T follicular helper cell (primary cell): ENCODE measurements at places on chromosomes 16 and 17.

- peak; percentile 77 for DNase-seq
These were observed 15.8 kb downstream of the SLC7A5 start for GRCh38 chr16:87853411-87854052.

- DNase-seq, result no peak
These were observed 13.5 kb downstream of the PRMT7 start for GRCh38 chr16:68324336-68324735.

GRCh38 chr16:27452569-27453493 lies 50.9 kb downstream of the IL21R start:
- DNase-seq, result no peak

DNA sequence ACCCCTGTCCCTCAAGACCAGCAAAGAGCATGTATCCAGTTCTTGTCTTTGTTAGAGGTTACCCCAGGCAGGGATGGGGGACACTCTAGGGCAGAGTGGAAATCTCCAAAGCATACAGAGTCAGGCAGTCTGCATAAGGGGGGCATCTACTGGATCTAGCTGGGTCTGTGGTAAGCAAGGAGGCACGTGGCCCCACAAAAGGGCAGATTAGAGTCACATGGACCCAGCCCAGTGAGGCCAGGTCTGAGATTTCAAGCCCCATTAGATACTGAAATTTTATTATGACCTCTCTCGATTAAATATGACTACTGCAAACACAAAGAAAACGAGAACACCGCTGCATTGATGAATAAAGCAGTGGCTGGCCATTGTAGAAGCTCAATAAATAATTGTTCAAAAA lies 1.6 kb upstream of the GPR139 start:
- DNase-seq, result no peak

- DNase-seq, result no peak
These were observed 42.8 kb upstream of the GSE1 start for GRCh38 chr16:85570213-85570734.

GRCh38 chr16:79013930-79014660 lies 586.4 kb downstream of the MAF start:
- no peak for DNase-seq

- no peak for DNase-seq
These were observed 52.0 kb downstream of the SREBF1 start for GRCh38 chr17:17784657-17785267.

DNA sequence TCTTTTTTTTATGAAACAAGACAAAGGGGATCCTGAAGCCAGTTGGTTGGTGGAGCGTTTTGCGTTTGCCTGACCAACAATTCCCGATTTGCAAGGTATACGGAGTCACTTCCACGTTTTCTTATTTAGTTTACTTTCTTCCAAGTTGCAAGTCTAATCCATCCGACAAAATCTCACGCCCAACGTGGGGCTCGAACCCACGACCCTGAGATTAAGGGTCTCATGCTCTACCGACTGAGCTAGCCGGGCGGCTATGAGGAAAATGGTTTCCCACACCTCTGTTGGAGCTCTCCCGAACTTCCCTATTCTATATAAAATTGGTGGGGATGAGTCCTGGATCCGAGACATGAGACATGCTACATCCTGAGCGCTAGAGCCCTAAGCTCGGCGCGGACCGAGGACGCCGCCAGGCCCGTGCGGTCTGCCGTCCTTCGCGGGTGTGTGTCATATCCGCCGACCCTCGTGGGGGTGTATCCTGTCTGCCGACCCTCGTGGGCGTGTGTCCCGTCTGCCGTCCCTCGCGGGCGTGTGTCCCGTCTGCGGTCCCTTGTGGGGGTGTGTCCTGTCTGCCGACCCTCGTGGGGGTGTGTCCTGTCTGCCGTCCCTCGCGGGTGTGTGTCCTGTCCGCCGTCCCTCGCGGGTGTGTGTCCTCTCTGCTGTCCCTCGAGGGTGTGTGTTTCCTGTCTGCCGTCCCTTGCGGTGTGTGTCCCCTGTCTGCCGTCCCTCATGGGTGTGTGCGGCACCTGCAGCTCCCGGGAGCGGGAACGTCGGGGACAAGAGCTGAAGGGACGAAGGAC lies 22.6 kb downstream of the ZNF213 start:
- DNase-seq, result no peak

- DNase-seq, result peak; percentile 36
These were observed at the start of gene BCKDK for GRCh38 chr16:31108035-31108793. Gene BCKDK (plus strand): TSS chr16:31108386. CDS start chr16:31109224, 838 bp downstream.

- DNase-seq, result no peak
These were observed 55.0 kb upstream of the FA2H start for GRCh38 chr16:74829637-74830036.

DNA sequence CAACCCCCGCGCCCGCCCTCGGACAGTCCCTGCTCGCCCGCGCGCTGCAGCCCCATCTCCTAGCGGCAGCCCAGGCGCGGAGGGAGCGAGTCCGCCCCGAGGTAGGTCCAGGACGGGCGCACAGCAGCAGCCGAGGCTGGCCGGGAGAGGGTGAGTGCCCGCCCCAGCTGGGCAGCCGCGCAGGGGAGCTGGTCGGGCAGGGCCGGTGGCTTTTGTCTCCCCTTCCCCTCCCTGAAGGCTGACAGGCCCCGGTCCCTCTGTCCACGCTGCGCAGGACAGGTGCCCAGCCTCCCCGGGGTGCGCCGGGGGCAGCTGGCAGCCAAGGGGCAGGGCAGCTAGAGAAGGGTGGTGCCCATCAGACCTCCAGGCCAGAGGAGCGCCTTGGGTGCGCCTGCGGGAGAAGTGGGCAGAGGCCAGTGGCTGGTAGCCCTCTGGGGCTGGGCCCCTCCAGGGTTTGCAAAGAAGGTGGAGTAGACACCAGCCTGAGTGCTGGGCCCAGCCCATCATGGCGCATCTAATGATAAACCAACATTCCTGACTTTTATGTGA lies 278 bp downstream of the ITGB4 start:
- no peak for DNase-seq

DNA sequence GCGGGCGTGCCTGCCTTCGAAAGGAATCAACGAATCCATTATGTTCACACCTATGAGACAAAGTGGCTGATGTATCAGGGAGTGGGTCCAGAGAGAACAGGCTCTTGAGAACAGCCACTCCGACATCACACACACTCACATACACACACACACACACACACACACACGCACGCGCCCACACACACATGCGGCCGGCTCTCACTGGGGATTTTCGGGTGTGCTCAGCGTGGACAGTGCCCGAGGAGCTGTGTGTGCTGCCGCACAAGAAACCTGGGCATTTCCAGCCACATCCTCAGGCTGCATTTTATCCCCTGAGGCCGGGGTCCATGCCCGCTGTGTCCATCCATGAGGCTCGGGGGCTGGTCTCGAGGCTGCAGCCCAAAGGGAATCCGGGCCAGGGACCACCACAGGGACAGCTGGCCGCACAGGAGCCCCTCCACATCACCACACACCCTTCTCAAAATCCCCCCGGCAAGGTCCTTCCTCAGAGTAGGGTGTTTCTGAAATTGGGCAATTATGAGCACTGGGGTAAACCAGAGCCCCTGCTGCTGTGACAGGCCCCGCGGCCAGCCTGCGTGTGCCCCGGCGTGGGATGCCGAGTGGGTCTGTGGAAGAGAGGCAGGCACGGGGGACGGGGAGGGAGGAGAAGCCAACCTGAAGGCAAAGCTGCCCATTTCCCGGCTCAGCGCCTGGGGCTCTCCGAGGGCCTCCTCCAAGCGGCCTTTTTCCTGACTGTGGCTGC lies 24.8 kb downstream of the MRM3 start:
- DNase-seq, result no peak

GRCh38 chr17:42010898-42011516 lies 6.2 kb downstream of the DNAJC7 start:
- DNase-seq, result no peak

GRCh38 chr16:8655184-8655717 lies 19.2 kb upstream of the ABAT start:
- no peak for DNase-seq

GRCh38 chr16:10521681-10522274 lies 58.6 kb downstream of the EMP2 start:
- peak; percentile 18 for DNase-seq

DNA sequence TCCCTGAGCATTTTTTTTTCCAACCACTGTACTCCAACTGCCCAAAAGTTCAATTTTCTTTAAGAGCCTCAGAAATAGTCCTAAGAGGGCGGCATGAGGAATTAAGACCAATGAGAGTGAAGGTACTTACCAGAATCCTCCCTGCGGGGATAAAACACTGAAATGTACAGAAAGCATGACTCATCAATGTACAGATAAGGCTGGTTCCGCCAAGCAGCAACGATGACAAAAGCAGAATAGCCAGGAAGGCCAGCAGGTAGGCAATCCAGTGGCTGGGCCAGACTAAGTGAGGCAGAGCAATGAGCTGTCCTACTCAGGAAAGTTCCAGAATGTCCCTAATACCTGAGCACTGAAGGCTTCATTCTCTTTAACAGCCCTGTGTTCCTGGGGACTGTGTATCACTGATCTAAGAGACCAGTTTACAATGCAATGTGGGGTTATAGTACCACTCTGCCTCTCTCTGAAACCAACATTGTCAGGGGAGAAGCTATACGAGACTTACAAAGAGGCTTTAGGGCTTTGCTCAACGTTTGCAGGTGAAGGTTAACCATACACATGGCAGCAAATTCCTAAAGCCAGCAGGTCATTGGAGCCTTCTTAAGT lies 11.0 kb upstream of the GPR139 start:
- DNase-seq, result no peak

GRCh38 chr16:30896261-30896888 lies at the start of gene CTF1:
Gene CTF1 (plus strand): TSS chr16:30896614. CDS start chr16:30896644, 30 bp downstream.
- DNase-seq, result no peak

DNA sequence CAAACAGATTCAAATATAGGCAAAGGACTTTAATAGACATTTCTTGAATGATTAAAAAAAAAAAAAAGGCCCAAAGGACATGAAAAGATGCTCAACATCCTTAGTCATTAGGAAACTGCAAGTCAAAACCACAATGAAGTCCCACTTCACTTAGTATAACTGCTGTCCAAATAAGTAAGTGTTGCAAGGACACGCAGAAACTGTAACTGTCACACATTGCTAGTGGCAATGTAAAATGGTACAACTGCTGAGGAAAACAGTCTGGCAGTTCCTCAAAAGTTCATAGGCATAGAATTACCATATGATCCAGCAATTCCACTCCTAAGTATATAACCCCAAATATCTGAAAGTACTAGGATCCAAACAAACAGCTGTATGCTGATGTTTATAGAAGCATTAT lies 112.7 kb downstream of the BRIP1 start:
- DNase-seq, result no peak

- no peak for DNase-seq
These were observed 9.9 kb downstream of the LRRC3C start for GRCh38 chr17:39937447-39937846.

- DNase-seq, result no peak
These were observed 7.5 kb upstream of the KCNJ12 start for GRCh38 chr17:21368545-21369246.

- no peak for DNase-seq
These were observed 5.5 kb downstream of the PPP1R9B start for GRCh38 chr17:50144845-50145531.

DNA sequence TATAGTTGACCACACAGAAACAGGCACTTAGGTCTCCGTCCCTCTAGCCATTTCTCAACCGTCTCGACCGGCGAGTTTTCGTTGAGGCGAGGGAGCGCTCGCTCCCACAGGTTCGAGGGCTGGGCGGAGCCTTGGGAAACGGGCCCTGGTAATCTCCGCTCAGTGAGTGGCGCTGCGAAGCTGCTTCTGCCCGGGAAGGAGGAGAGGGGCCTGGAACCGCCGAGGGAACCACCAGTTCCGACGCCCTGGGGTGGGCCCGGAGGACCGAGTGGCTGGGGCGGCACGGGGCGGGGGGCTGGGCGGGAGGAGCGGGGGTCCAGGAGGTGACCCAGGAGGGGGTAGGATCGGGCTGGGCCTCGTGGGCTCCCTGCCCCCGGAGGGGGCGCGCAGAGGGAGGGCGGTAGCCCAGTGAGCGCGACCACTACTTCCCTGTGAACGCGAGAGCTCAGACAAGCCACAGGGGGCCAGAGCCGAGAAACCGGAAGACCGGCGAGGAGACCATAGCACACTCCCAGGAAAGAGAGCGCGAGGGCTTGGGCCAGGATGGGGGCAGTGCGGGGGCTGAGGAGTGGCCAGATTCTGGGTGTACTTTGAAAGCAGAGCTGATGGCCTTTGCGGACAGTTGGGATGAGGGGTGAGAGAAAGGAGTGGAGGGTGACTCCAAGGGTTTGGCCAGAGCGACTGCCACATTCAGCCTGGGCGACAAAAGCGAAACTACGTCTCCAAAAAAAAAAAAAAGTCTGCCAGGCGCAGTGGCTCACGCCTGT lies 29.9 kb upstream of the ARL4D start:
- DNase-seq, result peak; percentile 45

GRCh38 chr17:33291248-33292200 lies 1.6 kb downstream of the ASIC2 start:
- no peak for DNase-seq
